Mesenchymal stem cell (in vitro differentiated cells and primary cell): ENCODE measurements at places on chromosomes 2 and 18.

DNA sequence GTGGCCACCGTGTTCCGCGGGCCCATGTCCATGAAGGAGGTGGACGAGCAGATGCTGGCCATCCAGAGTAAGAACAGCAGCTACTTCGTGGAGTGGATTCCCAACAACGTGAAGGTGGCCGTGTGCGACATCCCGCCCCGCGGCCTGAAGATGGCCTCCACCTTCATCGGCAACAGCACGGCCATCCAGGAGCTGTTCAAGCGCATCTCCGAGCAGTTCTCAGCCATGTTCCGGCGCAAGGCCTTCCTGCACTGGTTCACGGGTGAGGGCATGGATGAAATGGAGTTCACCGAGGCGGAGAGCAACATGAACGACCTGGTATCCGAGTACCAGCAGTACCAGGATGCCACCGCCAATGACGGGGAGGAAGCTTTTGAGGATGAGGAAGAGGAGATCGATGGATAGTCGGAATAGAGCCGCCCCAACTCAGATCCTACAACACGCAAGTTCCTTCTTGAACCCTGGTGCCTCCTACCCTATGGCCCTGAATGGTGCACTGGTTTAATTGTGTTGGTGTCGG lies 17.7 kb downstream of the TUBB6 start:
- H3K4me1 ChIP-seq: peaks cover 13% of the 10 kb centered on the region
- no peak overlapping the region for H3K4me3 ChIP-seq
- no peak overlapping the region for H3K27ac ChIP-seq
- no peaks in the 10 kb centered on the region for H3K27me3 ChIP-seq

GRCh38 chr2:70086278-70086837 lies 919 bp upstream of the PCBP1 start:
- peaks cover 53% of the 10 kb centered on the region for H3K36me3 ChIP-seq
- DNase-seq: peak; percentile 95
- H3K4me3 ChIP-seq: peak overlapping the region; percentile 63
- peaks cover 18% of the 10 kb centered on the region for H3K4me1 ChIP-seq

DNA sequence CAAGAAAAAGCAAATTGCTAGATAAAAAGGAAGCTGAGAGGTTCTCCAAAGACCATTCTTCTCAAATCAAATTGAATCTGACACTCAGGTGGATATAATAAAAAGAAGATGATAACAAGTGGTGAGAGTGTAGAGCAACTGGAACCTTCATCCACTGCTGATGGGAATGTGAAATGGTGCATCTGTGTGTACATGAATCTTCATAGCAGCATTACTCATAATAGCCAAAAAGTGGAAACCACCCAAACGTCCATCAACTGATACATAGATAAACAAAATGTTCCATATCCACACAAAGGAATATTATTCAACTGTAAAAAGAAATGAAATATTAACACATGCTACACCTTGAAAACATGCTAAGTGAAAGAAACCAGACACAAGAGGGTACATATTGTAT lies 357.2 kb upstream of the EPHA4 start:
- H3K4me1 ChIP-seq: no peaks in the 10 kb centered on the region
- H3K27ac ChIP-seq: no peak overlapping the region
- H3K4me3 ChIP-seq: no peak overlapping the region
- no peak for DNase-seq

- no peaks in the 10 kb centered on the region for H3K27me3 ChIP-seq
- H3K36me3 ChIP-seq: no peaks in the 10 kb centered on the region
- H3K4me3 ChIP-seq: no peak overlapping the region
- DNase-seq: no peak
Measured at GRCh38 chr2:53450923-53451322, 316.7 kb upstream of the CHAC2 start.

GRCh38 chr2:215436705-215437565 lies 1.1 kb upstream of the FN1 start:
- H3K27me3 ChIP-seq: no peaks in the 10 kb centered on the region
- H3K36me3 ChIP-seq: no peaks in the 10 kb centered on the region
- peak overlapping the region; percentile 99 for H3K27ac ChIP-seq

DNA sequence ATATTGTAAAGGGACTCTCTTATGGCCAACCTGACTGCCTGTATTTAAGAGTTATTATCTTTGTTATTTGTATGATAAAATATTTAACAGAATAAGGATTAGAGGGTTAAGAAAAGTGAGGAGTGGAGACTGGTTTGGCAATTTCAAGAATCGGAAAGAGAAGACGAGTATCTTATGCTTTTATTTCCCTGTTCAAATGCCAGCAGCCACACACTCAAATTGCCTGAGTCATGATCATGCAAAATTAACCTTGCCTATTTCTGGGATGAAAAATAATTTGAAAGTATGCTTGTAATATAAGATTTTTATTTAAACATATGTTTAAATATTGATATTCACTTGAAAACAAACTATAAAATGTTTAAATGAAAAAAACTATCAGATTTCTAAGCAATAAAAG lies 188.6 kb downstream of the CD226 start:
- H3K4me1 ChIP-seq: no peaks in the 10 kb centered on the region
- H3K4me3 ChIP-seq: no peak overlapping the region
- no peak for DNase-seq
- no peak overlapping the region for H3K27ac ChIP-seq
- H3K36me3 ChIP-seq: no peaks in the 10 kb centered on the region

GRCh38 chr2:219908538-219908937 lies 281.1 kb downstream of the SLC4A3 start:
- no peak for DNase-seq
- H3K27me3 ChIP-seq: no peaks in the 10 kb centered on the region
- no peak overlapping the region for H3K4me3 ChIP-seq
- no peaks in the 10 kb centered on the region for H3K36me3 ChIP-seq

DNA sequence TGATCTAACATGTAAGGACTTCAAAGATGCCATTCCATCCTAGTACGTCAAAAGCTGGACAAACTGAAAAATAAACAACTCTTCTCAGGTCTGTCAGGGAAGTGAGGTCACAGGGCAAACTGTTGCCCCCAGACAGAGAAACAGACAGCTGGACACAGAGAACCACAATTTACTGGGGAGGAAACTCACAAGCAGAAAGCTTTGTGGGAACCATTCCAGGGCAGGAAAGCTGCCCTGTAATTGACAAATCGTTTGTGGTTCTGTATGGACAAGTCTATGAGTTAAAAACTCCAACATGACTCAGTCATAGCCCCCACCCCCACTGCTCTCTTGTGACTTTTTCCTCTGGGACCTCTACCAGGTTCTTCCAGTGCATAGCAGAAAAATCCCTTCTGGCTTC lies 28.4 kb downstream of the MCEE start:
- no peaks in the 10 kb centered on the region for H3K27me3 ChIP-seq
- H3K4me1 ChIP-seq: no peaks in the 10 kb centered on the region
- H3K36me3 ChIP-seq: no peaks in the 10 kb centered on the region

DNA sequence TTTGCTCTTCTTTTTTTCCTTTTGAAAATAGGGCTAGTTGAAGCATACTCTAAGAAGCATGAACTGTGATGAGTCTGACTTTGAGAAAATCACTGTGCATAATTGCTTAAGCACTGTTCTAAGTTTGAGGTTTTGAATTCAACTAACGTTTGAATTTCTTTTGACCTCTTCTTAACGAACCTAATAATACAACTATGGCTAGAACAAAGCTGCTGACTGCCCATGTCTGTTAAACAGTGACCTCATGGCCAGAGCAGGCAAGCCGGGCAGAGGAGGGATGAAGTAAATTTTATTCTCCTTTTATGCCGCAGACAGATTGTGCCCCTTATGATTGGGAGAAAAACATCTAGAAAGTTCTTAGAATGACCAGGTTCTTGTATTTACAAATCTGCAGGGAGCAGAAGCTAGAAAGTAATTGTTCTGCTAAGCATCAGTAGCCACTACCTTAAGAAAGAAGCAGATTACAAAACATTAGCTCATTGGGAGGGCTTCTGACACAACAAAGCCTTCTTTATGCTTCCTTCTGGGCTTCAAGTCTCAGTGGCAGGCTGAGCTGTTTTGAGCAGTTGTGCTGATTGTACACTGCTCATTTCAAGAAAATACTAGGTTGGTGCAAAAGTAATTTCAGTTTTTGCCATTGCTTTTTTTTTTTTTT lies 97.8 kb upstream of the RASGRP3 start:
- DNase-seq: peak; percentile 38
- peaks cover 2% of the 10 kb centered on the region for H3K4me1 ChIP-seq
- no peak overlapping the region for H3K27ac ChIP-seq
- H3K4me3 ChIP-seq: no peak overlapping the region
- H3K36me3 ChIP-seq: no peaks in the 10 kb centered on the region
